Kidney capillary endothelial cell (primary cell): ENCODE measurements at places on chromosomes 3 and 15.

DNA sequence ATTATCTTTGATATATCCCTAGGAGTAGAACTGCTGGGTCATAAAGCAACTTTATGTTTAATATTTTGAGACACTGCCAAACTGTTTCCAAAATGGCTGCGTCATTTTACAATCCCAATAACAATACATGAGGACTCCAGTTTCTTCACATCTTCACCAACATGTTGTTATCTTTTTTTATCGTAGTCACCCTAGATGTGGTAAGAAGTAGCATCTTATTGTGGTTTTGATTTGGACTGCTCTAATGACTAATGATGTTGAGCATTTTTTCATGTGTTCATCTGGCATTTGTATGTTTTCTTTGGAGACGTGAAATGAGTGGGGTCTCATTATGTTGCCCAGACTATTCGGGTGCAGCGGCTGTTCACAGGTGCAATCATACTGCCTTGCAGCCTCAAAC is 83.8 kb downstream of the MAP4 start:
- DNase-seq: no peak

DNA sequence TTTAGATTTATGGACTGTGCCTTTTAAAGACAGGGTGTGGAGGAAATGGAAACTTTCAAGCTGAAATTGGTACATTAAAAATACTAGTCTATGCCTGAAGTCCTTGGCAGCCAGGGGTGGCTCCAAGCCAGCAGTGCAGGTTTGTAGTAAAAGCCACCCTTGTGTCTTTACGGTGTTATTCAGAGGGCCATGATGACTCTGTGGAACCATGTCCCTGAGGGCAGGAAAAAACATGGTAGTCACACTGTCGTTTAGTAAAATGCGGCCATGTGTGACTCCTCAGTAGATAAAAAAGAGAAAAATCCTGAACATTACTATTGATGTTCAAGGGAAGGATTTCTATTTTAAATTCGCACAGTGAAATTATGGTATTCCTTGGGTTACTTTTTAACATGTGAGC is 2.7 kb downstream of the FAN1 start:
- DNase-seq: no peak

DNA sequence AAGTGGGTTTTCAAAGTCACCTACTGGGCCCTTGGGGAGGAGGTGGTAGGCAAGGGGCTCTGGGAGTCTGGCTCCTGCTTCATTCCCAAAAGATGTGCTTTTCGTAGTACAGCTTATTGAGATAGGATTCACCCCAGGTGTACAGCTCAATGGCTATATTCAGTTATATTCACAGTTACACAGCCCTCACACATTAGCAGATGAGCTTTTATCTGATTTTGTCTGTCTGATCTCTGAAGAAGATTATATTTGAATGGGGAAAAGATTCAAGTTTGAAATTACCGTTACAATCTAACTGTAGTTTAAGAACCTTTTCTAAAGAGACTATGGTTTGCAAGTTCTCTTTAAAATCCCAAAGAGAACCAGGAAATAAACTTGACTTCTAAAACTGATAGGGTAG is 27.3 kb downstream of the PXYLP1 start:
- no peak for DNase-seq

GRCh38 chr3:195801251-195802183 is 10.2 kb downstream of the MUC4 start:
- DNase-seq: no peak

DNA sequence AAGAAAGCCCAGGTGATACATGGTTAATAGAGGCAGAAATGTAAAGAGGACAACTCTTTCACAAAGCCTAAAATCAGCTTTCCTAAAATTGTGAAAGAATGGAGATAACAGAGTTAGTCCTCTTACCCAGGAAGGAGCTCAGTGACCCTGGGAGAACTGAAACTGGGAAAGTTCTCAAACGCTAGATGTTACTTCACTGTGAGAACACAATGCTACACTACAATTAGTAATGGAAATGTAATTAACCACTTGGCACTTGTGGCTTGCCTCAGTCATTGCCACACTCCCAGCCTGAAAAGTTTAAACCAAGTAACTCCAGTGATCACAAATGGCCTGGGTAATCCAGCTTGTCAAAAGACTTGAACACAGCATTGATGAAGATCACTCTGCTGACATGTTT is 102.7 kb upstream of the FGF7 start:
- DNase-seq: no peak

GRCh38 chr3:127390365-127391025 is 102.6 kb upstream of the PRR20G start:
- DNase-seq: no peak

GRCh38 chr3:51110586-51110985 is 274.5 kb upstream of the MANF start:
- no peak for DNase-seq

- no peak for DNase-seq
Measured at GRCh38 chr15:73930371-73930770, 4.1 kb downstream of the LOXL1 start.

DNA sequence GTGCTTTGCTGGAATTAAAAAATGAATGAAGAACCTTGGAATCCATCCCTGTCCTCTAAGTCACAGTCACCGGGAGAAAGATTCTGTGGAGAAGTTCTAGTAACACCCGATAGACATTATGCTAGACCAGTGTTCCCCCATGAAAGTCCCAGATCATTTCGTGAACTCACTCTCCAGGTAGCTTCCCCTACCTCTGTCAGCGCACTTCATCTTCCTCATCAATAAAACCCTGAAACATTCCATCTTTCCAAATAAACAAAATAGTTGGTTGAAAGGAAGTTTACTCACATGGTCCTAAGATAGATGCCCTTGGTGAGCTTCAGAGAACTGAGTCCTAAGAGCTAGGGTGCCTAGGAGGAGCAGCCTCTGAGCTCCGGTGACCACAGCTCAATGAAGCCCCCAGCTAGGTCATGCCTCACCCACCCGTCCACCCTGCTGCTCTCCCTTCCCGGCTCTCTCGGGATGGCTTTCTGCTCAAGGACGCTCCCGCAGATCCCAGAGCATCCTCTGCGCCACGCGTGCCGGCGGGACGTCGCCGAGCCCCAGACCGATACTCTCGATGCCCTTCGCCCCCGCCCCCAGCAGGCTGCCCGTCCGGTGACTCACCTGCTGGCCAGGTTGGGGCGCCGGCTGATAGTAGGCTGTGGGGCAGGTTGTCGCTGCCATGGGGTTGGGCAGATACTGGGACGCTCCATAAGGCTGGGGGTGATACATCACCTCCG is 776 bp downstream of the VGLL3 start:
- no peak for DNase-seq

DNA sequence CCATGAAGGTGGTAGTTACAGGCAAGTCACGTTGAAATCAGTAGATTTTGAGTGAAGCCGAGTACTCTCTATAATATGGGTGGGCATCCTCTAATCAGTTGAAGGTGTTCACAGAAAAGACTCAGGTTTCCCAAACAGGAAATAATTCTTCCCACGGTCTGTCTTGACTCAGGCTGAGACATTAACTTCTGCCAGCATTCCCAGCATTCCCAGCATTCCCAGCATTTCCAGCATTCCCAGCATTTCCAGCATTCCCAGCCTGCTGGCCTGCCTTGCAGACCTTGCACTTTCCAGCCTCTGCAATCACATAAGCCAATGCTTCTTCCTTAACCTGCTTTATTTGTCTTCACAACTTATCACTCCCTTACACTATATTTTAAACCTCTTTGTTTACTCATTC is 542.3 kb upstream of the ROBO2 start:
- DNase-seq: no peak

DNA sequence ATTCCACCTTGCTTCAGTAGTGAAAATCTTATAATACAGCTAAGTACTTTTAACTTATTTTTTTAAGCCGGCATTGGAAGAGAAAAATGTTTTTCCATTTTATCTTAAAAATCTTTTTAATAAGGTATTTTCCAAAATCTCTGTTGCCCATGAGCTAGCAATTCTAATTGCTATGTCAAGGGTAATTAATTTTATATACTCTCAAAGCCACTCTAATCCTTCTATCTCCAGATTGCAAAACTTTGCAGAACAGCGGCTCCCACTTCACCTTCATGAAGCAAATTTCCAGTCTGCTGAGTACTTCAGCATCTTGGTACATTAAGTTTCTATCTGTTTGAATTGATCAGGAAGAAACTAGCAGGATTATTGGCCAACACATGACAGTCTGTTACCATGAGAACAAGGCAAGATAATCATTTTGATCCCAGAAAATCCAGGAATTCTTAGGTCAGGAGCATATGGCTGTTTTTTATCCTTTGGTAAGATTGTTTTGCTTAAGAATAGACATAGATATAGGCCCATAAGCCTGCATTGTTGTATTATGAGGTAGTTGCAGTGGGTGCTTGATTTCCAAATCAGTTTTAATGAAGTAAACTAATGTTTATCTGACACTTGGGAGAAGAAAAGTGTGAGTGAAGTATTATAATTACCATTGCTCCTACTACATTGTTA is 6.0 kb downstream of the TIPARP start:
- no peak for DNase-seq

DNA sequence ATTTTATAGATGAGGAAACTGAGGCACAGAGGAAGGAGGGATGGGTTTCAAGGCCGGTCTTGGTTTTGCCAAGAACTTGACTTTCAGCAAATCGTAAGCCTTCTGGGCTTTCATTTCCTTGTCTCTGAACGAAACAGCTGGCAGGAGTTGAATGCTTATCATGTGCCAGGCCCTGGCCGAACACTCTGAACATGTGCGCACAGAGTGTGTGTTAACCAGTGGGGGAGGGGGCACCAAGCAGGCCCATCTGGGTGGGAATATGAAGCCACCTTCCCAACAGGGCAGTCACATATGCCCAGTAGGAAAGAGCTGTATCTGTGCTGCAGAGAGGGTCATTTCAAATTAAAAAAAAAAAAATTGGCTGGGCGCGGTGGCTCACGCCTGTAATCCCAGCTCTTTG is 29.3 kb downstream of the ZNF710 start:
- no peak for DNase-seq

GRCh38 chr15:66221126-66221525 is 32.4 kb downstream of the MEGF11 start:
- DNase-seq: no peak

- no peak for DNase-seq
Measured at GRCh38 chr15:78340231-78341056, at the start of gene CRABP1. TSS of gene CRABP1 (plus strand) at chr15:78340353. CDS start at chr15:78340429, 76 bp downstream.

DNA sequence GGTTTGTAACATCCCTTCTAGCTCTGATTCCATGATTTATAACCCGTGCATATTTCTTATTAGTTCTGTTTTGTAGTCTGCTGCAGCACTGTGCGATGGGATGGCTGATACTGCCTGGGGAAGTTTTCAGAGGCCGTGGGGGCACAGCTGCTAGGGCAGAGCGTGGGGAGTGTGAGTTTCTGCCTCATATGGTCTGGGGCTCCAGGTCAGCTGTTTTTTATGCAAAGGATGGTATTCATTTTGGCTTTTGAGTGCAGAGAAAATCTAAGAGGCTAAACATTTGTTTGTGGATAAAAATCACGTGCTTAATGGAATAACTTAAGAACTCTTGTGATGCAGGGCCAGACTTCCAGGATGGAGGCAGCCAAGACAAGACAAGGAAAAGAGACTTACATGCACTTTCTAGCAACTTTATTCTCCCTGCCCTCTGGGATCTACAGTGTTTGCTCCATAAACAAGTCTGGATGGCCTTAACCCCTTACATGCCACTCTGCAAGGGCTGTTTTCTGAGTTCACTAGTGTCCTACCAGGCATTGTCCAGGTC is 45.5 kb upstream of the CFAP161 start:
- no peak for DNase-seq

GRCh38 chr15:27123808-27124207 is 152.8 kb downstream of the GABRG3 start:
- no peak for DNase-seq

DNA sequence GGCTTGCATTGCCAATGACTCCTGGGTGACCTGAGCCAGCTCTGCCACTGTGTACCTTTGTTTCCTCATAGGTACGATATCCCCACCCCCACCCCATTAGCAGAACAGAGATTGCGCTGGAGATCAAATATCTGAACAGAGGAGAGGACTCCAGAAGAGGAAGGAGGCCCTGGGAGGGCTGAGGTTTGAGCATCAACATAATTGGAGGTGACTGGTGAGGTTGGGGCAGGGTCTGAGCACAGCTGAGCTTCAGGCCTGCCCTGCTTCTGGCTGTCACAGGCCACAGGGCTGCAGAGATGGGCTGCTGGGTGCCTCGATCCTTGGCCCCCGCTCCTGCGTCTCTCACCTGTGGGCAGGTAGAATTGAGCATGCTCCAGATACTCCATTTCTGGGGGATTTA is 21.3 kb upstream of the CACNA2D2 start:
- DNase-seq: no peak

GRCh38 chr3:41126472-41126871 is 72.8 kb upstream of the CTNNB1 start:
- no peak for DNase-seq

DNA sequence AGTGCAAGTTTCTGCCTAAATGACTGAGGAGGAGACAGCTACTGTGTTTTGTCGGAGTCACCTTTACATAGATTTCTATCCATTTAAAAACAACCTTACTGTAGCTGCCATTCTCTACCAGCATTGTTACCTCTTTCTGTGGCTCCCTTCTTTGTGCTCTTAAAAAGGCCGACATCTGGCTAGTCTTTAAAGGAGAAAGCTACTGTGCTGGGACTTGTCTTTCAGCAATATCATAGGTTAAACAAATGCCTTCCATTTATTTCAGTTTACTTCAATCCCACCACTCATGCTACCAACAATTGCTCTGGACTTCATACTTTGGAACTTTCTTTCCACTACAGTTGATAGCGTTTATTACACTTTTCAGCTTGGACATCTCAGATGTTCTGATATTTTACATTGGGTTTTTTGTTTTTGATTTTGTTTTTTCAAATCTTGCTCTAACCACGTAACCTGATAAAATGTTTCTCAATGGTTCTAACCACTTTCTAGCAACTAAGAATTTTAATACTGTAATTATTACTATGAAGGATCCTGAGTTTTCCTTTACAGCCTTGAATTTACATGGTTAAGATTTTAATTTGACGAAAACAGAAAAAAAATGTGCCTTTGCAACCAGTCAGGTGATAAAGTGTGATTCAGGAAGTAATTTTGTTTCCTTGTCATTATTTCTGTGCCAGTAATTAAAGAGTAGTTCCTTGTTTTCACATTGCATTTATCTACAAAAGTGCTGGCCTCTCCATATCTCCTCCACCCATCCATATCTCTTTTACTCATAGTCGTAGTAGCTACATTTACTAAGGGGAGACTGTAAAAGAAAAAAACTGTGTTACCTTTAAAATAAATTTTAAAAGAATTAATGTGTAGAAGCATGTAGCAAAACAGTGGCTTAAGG is 1.3 kb upstream of the CBLB start:
- DNase-seq: no peak

GRCh38 chr3:104610730-104611652 is 755.7 kb upstream of the ALCAM start:
- DNase-seq: no peak

- no peak for DNase-seq
Measured at GRCh38 chr3:117063930-117064329, 354.4 kb downstream of the TUSC7 start.

- DNase-seq: no peak
Measured at GRCh38 chr3:56361731-56362130, 106.5 kb downstream of the ERC2 start.
